CD8-positive, alpha-beta memory T cell (primary cell): ENCODE measurements at places on chromosomes 16 and 17. TPM values are rescaled to one million over a fixed set of nuclear protein-coding genes. Genes with fewer than 3 reads are reported as not detected.

Gene NOTUM
- 0.33 TPM for total RNA-seq

DNA sequence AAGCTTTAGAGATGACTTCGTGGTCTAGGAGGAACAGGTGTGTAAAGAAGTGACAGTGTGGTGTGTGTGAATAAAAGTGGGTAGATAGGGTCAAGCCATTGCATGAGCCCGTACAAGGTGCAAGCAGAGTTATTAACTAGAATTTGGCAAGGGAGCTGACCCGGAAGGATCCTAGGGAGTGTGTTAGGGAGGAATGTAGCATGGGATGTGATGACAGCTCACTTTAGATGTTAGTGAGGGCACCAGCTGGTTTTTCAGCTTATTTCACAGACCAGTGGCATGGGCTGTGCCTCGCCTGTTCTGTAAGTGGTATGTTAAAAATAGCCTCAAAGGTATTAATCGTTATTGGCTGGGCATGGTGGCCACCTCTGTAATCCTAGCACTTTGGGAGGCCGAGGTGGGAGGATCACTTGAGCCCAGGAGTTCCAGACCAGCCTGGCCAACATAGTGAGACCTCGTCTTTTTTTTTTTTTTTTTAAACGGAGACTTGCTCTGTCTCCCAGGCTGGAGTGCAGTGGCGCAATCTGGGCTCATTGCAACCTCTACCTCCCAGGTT is 8.3 kb downstream of the ANKRD40CL start:
- DNase-seq, result no peak
- H3K27me3 ChIP-seq, result no peaks in the 10 kb centered on the region
- H3K4me3 ChIP-seq, result no peak overlapping the region
- no peak overlapping the region for H3K27ac ChIP-seq
- H3K4me1 ChIP-seq, result no peaks in the 10 kb centered on the region
- H3K36me3 ChIP-seq, result no peaks in the 10 kb centered on the region

DNA sequence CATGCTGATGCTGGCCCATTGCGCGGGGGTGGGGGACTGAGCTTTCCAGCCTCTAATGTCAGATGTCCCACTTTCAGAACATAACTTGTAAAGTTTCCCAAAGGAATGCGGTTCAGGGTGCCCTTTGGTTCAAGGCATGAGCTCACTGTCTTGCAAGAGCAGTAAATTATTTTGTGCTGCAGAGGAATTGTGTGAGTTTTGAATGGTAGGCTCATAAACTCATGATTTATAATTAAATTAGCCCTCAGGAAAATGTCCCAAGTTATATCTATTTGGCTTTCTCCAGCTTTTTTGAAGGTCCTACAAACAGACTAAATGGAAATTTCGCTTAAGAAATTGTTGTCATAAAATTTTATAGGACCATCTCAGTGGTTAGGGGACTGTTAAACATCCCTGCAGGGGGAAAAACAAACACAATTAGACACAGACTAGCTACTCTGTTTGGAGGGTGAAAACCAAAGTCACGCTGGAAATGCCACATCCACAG is 321.8 kb downstream of the HS3ST3B1 start:
- H3K4me1 ChIP-seq, result no peaks in the 10 kb centered on the region
- H3K27me3 ChIP-seq, result no peaks in the 10 kb centered on the region
- H3K4me3 ChIP-seq, result no peak overlapping the region
- DNase-seq, result no peak

DNA sequence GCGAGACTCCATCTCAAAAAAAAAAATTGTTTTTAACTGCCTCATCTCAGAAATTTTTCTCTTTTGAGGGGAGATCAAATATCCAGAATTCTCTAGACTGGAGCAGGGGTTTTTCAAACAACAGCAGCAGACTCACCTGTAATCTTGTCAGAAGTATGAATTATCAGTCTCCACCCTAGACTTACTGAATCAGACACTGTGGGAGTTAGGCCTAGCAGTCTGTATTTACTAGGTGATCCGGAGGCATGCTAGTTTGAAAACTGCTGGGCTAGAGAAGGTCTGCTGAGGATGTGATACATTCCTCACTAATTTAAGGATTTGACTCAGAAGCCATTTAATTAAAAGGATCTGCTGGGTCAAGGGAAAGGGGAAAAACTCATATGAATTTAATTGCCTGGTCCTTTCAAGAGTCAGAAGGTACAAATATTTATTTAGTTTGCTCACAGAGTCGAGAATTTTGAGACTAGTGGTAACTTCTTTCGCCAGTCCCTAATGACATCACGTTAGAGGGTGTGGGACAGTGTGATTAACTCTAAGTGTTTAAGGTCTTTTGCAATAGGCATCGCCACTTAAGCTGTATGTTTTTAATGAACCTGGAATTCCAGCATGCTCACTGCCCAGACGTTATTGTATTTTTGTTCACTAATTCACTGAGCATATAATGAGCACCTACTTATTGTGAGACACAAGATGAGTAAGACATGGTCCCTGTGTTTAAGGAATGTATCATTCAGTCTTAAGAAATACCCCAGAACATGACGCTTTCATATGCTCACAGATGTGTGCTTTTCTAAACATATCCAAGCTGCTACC is 14.2 kb downstream of the ATP6V0A1 start:
- no peaks in the 10 kb centered on the region for H3K4me1 ChIP-seq
